ENCODE measurements at places on chromosomes 1 and 21. TPM values are rescaled to one million over a fixed set of nuclear protein-coding genes. Genes with fewer than 3 reads are reported as not detected.

Gene HSD3B1
- total RNA-seq = not detected

Gene POLR3C
- total RNA-seq = 49.4 TPM

Gene PTPN22
- 8.6 TPM for total RNA-seq

Gene CFHR2
- not detected for total RNA-seq

Gene CAMTA1
- total RNA-seq = 57.1 TPM

Gene CFAP410
- total RNA-seq = 12.3 TPM

Gene SLC44A3
- total RNA-seq = 5.6 TPM
